Stomach (tissue), 19 donors: ENCODE measurements at places on chromosomes 6 and 20. TPM values are rescaled to one million over a fixed set of nuclear protein-coding genes. Genes with fewer than 3 reads are reported as not detected.
A peak's percentile ranks its signal among the peaks of the same experiment; 100 is the strongest.

Gene CD109
- 0.89 TPM for total RNA-seq

Gene SAMD10
- 2.9 TPM for total RNA-seq

Gene ADGRF5
- total RNA-seq: 0.29 TPM

Gene PPP1R3G
- not detected for total RNA-seq

GRCh38 chr6:46190889-46191288 lies 20.1 kb upstream of the ENPP5 start:
- no peak for DNase-seq
- H3K27ac ChIP-seq: no peak overlapping the region
- H3K36me3 ChIP-seq: no peaks in the 10 kb centered on the region
- no peaks in the 10 kb centered on the region for H3K27me3 ChIP-seq
- no peaks in the 10 kb centered on the region for H3K4me1 ChIP-seq

DNA sequence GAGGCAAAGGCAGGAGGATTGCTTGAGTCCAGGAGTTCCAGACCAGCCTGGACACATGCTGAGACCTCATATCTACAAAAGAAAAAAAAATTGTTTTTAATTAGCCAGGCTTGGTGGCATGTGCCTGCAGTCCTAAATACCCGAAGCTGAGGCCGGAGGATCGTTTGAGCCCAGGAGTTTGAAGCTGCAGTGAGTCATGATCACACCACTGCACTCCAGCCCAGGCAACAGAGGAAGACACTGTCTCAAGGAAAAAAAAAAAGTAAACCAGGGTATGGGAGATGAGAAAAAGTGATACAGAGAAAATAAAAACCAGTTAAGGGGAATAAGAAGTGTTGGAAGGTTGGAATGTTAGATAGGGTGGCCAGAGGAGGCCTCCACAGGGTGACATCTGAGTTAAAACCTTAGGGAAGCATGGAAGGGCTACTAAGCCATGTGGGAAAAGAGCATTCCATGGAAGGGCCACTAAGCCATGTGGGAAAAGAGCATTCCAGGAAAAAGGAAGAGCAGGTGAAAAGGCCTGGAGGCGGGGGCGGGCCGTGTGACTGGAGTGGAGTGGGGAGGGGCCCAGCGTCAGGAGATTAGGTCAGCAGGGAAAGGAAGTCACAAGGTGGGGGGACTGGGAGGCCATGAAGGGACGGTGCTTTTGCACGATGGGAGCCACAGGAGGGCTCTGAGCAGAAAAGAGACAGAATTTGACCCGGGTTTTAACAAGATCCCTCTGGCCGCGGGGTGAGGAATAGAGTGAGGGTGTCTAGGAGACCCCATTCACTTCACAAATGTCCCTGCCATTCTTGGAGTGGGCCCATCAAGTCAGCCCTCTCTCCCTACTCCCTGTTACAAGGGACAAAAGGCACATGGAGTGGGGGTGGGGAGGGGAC lies 18.3 kb downstream of the CPNE5 start:
- H3K4me1 ChIP-seq: no peaks in the 10 kb centered on the region
- H3K4me3 ChIP-seq: no peak overlapping the region
- DNase-seq: no peak
- H3K27me3 ChIP-seq: no peaks in the 10 kb centered on the region
- no peak overlapping the region for H3K27ac ChIP-seq

DNA sequence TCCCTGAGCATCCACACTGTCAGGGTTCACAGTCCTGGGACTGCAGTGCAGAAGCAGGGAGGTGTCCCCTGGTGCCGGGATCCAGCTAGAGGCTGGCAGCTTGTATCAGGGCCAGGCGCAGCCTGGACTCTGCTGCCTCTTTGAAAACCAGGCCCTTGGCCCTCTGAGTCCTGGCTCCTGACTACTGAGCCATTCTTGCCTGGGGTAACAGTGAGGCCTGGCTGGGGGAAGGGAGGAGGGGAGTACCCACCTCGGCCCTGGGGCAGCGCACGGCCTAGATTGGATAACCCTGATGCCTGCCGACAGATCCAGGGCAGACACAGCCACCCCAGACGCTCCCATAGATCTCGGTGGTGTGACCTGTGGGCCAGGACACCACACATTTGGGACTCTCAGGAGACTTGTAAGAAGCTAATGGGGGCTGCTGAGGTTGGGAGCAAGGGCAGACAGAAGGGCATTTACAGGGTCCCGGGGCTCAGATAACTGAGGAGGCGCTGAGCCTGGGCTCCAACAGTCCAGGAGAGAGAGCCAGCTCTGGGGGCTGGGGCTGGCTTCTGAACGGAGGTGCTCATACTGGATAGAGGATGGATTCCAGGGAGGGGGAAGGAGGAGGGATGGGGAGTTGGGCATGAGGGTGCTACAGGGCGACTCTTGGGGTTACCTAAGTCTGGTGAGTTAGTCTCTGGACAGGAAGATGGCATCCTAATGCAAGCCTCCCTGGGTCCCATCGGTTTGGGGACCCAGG lies 30.5 kb downstream of the SPDEF start:
- H3K27me3 ChIP-seq: no peaks in the 10 kb centered on the region
- peaks cover 27% of the 10 kb centered on the region for H3K4me1 ChIP-seq
- no peak overlapping the region for H3K4me3 ChIP-seq

DNA sequence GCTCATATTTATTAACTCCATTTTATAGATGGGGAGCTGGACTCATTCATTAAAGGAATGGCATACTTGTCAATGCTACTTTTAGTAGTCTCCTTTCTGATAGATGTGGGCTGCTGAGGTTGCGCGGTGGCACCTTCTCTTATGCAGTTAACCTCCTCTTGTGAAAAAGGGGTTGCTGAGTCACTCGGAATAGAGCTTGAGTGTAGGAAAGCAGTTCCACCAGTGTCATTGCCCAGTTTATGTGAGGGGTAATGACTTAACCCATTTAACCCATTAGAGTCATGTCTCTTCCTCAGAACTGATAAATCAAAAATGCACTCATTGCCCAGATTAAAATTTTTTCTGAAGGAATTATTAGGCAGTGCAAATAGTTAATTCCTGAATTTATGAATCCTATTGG lies 6.3 kb downstream of the MAPK14 start:
- peak; percentile 28 for DNase-seq
- H3K27me3 ChIP-seq: no peaks in the 10 kb centered on the region
- H3K4me1 ChIP-seq: peaks cover 95% of the 10 kb centered on the region
- no peak overlapping the region for H3K4me3 ChIP-seq
- H3K27ac ChIP-seq: peak overlapping the region; percentile 48

DNA sequence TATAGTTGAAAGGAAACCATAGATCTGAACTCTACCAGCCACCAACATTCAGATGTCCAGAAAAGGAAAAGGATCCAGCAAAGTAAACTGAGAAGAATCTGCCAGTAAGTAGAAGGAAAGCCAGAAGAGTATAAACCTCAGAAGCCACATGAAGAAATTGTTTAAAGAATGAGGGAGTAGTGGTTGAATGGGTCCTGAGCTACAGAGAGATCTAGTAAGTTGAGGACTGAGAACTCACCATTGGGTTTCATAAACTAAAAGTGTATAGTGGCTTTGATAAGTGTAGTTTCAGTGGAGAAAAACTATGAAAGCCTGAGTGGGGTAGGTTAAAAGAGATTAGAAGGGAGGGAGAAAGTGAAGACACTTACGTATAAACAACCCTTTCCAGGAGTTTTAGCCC lies 32.0 kb upstream of the SUMO4 start:
- peaks cover 26% of the 10 kb centered on the region for H3K4me1 ChIP-seq
- no peak overlapping the region for H3K4me3 ChIP-seq
- no peaks in the 10 kb centered on the region for H3K27me3 ChIP-seq
- no peak overlapping the region for H3K27ac ChIP-seq

DNA sequence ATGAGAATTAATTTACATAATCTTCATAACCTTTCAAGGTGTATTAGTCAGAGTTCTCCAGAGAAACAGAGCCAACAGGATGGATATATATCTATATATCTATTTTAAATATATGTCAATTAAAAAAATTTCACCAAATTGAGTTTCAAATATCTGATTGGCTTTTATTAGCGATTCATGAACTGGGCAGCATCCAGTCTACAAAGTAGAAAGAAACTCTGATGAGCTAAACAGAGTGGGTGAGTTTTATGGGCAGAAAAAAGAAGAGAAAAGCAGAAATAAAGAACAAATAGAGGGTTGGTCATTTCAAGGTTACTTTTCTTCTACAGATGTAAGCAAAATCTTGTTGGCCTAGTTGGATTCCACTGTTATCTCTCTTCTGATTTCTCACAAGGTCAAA lies 29.0 kb upstream of the BTBD3 start:
- no peak for DNase-seq
- H3K4me1 ChIP-seq: peaks cover 12% of the 10 kb centered on the region
- H3K36me3 ChIP-seq: no peaks in the 10 kb centered on the region
- no peak overlapping the region for H3K27ac ChIP-seq
- H3K27me3 ChIP-seq: no peaks in the 10 kb centered on the region
- H3K4me3 ChIP-seq: no peak overlapping the region
